ENCODE measurements at places on chromosomes 4 and X.

DNA sequence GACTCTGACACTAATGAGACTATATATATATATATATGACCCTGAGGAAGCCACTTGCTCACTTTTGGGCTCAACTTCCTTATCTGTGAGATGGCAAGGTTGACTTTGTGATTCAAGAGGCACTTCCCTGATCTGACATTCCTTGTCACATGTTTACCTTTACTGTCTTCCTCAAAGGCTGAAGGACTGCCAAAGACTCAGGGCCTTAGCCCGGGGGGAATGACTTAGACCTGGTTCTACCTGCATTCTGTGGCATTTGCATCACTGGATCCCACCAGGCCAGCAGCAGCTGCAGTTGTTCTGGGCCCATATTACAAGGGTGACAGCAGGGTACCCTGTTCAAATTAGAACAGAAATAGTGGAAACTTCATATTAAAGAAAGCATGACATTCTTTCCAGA lies 3.1 kb upstream of the HS6ST2 start:
- DNase-seq = no peak

- peak; percentile 2 for DNase-seq
Measured at GRCh38 chrX:55056820-55057674, 17.8 kb upstream of the PAGE2B start.

DNA sequence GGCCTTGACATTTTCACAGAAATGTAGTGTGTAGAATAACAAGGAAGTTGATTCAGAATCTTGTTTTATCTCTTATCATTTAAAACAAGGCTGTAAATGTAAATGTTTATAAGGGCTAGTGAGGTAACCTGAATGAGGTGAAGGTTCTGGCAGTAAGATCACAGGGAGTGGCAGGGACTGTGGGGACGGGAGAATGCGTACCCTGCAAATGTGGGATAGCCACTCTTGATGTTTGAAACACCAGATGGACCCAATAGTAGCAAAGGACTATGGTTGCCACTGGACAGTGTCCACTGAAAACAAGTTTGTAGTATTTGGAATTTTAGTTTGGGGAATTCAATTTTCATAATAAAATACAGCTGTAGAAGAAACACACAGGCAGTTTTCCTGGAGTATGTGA lies 155.3 kb downstream of the FHIP1A start:
- no peak for DNase-seq

DNA sequence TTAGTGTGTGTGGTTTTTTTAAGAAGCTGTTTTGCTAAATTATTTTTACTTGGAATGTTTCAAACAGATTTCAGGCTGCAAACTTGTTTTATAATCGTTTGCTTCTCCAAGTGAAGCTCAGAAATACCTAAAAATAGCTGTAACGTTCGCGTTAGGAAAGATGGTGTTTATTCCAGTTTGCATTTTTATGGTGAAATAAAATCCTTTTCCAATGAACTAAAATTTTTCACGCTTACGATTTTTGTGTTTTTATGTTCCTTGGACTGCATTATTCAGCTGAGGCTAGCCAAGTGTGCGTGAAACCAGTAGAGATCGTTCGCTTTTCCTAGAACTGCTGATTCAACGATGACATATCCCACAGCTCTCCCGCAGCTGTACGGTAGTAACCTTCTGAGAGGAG lies 10.9 kb downstream of the AKAP17A start:
- no peak for DNase-seq

GRCh38 chr4:70613306-70614183 lies 15.0 kb upstream of the ENAM start:
- DNase-seq = no peak

GRCh38 chrX:6748595-6748994 lies 213.7 kb upstream of the VCX3A start:
- no peak for DNase-seq

DNA sequence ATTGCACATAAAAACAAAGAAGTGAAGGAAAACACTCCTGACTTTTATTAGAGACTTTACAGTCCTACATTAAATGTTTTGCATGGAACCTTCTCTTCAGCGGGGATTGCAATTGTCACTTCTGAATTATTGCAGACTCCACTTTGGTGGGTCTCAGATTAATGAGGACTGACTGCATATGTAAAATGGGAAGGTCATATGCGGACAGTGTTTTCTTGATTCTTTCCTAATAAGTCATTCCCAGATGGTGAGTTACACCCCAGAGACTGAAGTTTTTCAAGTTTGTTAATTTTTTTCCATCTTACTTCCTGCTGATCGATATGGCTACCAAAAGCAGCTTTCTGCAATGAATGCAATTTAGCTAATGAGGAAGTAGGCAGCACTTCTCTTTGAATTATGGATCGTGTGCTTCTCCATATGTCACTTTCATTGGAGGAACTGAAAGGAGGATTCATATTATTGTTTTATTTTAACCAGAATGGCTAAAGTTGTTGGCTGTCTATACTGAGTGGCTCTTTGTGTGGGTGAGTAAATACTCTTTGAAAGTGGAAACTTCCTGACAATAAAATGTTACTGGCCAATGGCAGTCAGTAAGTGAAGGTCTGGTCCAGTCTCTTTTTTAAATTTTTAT lies 119.3 kb upstream of the CLNK start:
- DNase-seq = no peak

DNA sequence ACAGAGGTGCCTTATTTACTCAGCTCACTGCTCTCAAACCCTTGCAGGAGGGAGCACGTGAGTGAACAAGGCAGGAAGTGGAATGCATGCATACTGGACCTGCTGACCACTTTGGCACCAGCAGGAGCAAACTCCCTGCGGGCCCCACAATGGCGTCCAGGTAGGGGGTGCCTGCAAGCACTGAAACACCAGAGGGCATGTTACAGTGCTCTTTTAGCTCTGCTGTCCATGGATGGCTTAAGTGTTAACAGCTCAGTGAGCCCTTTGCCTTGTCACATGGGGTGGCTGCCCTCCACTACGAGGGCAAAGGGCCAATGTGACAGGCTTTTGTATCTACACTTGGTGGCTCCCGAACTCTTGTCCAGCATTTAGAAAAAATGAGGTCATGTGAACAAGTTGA lies 199.5 kb upstream of the UGT8 start:
- DNase-seq = no peak

- no peak for DNase-seq
Measured at GRCh38 chr4:185219551-185220344, 10.3 kb downstream of the SNX25 start.

GRCh38 chrX:4322916-4323315 lies 609.5 kb upstream of the PRKX start:
- DNase-seq = no peak

- DNase-seq = no peak
Measured at GRCh38 chr4:128840711-128841318, 31.3 kb downstream of the JADE1 start.

DNA sequence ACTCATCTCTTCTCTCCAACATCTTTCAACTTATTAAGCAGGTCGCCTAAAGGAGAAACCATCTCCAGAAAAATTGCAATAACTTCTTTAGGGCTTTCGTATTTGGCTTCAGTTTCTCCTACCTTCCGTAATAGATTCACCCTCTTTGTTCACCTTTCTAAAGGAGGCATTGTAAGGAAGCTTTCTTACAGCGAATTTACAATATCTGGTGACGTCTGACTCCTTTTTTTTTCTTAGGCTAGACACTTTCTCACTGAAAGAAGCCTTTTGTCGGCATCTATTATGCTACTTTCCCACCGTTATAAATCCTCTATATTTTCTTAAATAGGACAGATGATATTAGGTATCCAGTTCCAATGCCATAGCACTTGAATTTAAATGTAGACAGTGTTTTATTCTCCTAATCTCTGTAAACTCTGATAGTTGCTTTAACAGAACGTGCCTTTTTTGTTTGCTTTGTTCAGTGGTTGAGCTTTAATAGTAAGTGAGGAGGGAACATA lies 302.4 kb downstream of the IL1RAPL1 start:
- no peak for DNase-seq

DNA sequence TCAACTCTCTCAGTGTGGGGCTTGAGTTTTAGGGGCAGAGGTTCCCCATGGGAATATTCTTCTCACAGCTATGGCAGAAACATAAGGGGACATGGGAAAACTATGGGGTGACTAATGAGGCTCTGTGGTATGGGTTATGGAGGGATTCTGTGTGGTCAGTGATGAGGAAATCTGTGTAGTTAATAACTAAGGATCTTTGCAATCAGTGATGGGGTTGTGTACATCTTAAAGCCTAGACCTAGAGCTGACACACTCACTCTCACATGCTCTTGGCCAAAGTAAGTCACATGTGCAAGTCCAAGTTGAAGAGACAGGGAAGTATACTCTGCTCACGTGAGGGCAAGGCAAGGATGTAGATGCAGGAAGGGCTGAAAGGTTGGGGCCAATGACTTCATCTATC lies 86.4 kb upstream of the UXT start:
- DNase-seq = no peak

- no peak for DNase-seq
Measured at GRCh38 chr4:187309456-187309855, 585.8 kb upstream of the FAT1 start.

All from activated CD8-positive, alpha-beta memory T cell treated with anti-CD3 and anti-CD28 coated beads for 1 hour (primary cell).